ENCODE measurements at places on chromosomes 7 and 10.
A peak's percentile ranks its signal among the peaks of the same experiment; 100 is the strongest.

- DNase-seq, result no peak
Observed at GRCh38 chr10:33760056-33760943, 425.8 kb upstream of the NRP1 start.

GRCh38 chr10:94591461-94592205, 46.0 kb downstream of the HELLS start:
- DNase-seq, result no peak

DNA sequence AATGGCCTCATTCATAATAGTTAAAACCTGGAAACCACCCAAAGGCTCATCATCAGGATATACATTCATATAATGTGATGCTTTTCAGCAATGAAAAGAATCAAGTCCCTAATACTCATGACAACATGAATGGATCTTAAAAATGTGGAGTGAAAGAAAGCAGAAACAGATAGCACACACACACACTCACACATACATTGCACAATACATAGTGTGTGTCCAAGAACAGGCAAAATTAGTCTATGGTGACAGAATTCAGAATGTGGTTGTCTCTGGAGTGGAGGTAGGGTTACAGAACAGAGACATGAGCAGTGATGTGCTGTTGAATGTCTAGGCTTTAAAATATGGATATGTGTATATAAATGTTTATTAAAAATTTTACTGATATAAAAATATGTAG, 419.9 kb upstream of the PCDH15 start:
- no peak for DNase-seq

DNA sequence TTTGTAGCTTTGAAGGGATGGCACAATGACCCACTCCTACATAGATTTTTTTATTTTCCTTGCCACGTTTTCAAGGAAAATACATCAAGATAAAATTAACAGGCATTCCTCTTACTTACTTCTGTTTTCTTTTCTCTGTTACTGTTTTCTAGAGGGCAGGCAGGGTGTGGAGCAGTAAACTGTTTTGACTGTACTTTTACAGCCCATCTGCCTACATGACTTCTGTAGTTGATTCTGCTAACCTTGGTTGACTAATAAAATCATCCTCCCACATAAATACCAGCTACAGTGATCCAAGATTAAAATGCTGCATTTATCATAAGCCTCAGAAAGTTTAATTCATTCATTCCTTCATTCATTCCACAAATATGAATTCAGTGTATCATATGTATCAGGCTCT, 158.5 kb downstream of the TRIL start:
- no peak for DNase-seq

GRCh38 chr10:94286901-94287300, 75.8 kb downstream of the NOC3L start:
- DNase-seq, result no peak

DNA sequence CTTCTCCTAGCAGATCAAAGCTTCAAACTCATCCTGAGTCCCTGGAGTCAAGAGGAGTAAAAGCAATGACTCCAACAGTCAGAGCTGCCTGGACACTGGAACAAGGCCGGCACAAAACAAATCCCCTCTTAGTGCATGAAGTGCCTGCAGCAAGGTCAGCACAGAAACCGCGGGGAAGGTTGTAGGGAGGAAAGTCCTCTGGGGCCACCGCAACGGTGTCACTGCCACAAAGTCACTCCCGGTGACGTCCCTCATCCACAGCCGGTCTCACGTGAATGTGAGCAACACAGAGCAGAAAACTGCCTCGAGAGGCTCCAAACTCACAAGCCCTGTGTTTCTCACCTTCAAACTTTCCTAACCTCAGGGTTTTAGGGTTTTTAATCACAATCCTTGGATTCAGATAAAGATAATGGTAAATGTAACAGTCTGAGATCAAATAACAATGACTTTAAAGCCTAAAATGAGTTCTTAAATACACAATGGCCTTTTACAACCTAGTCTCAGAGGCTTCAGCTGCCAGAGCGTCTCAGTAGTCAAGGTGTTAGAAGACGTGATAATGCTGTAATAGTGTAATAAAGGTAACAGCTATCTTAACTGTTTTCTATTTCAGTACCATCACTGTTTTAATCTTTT, 274.3 kb downstream of the ZMYND11 start:
- no peak for DNase-seq

DNA sequence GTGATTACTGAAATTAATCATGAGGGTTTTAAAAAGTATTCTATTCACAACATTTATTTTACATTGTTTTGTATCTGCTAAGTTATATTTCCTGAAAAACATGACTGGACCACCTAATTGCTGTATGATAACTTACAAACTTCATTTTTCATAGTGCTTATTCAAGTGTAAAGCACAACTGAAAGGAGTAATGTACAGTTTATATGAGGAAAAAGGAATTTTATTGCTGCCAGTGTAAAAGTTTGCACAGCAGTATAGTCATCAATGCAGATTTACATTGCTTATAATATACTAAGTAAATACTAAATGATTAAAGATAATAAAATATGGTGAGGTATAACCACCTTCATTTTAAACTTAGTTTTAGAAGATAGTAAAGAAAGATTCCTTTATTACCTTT, 4.0 kb downstream of the PTEN start:
- DNase-seq, result no peak

DNA sequence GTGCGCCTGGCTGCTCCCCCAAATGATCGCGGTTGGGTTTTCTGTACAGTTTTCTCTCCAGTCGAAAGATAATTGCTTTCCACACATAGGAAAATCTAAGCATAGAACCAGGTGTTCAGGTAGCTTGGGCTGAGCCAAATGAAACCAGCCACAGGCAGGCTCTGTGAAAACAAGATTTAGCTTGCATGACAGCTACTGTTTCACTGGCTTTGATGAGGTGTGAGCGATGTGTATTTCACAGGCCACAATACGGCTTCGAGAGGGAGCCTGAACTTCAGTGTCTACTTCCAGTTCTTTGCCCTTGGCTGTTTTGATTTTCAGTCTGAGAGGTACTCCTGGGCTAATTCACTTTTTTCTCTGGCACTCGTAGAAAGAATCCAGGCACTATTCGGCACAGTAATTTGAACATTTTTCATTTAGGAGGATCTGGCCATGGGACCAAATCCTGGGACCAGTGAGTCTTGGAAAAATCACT, 110.5 kb downstream of the JCAD start:
- DNase-seq, result no peak

DNA sequence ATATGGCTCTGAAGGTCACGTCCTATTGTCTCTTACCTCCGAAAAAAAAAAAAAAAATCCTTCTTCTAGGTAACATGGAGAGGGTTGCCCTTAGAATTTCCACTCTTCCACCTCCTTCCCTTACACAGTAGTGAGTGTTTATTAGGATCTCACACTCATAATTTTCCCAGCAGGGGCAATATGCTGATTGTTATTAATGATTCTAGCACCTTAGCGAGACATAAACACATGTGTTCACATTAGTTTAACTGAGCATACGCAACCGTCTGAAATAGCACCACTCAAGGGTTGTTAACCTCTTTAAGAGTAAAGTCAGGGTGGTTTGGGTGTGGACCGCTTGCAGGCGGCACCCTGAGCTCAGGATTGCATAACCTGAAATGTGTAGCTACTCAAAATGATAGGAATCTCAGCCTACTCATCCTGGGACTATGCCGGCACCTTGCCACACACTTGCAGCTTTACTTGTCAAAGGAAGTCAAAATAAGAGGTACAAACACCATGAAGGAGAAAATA, 52.2 kb downstream of the CPEB3 start:
- DNase-seq, result no peak

DNA sequence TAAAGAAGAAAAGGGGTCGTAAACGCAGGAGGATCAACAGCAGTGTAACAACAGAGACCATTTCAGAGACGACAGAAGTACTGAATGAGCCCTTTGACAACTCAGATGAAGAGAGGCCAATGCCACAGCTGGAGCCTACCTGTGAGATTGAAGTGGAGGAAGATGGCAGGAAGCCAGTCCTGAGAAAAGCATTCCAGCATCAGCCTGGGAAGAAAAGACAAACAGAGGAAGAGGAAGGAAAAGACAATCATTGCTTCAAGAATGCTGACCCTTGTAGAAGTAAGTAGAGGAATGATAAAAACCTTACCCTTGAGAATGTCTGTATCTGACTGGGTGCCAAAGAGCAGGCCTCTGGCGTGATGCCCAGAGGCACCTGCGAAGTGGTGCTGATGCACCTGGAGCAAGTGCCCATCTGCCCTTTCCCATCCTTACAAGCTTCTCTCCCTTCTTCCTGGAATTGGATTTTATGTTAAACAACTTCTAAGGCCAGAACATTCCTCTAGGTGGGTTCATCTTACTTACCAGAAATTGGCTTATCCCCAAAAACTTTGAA, 86.4 kb upstream of the SAMD8 start:
- no peak for DNase-seq

GRCh38 chr7:3722396-3722922, 421.4 kb downstream of the SDK1 start:
- no peak for DNase-seq

DNA sequence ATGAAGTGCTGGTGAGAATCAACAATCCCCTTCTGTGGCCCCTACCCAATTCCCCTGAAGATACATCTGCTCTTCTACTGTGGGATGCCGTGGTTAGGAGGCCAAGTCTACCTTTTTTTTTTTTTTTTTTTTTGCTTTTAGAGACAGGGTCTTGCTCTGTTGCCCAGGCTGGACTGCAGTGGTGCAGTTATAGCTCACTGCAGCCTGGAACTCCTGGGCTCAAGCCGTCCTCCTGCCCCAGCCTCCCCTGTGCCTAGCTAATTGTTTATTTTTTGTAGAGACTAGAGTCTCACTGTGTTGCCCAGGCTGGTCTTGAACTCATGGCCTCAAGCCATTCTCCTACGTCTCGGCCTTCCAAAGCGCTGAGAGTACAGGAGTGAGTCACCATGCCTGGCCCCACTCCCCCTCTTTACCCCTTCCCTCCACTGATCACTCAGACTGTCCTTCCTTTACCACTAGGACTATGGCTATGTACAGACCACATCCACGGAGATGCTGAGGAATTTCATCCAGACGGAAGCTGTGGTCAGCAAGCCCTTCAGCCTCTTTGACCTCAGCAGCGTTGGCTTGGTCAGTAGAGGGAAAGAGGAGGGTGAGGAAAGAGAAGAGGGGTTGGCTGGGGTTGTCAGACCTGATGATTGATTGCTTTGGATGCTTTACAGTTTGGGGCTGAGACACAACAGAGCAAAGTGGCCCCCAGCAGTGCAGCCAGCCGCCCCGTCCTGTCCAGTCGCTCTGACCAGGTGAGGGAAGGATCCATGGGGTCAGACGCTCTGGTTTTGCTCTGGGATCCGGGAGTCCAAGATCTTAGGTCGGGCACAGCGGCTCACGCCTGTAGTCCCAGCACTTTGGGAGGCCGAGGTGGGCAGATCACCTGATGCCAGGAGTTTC, 1.8 kb downstream of the AP4M1 start:
- DNase-seq, result no peak

GRCh38 chr10:72503694-72504438, 122.0 kb downstream of the MICU1 start:
- DNase-seq, result no peak

- no peak for DNase-seq
Observed at GRCh38 chr10:34962866-34963265, 127.3 kb downstream of the CUL2 start.

- DNase-seq, result no peak
Observed at GRCh38 chr10:30294476-30295240, 54.4 kb downstream of the MTPAP start.

DNA sequence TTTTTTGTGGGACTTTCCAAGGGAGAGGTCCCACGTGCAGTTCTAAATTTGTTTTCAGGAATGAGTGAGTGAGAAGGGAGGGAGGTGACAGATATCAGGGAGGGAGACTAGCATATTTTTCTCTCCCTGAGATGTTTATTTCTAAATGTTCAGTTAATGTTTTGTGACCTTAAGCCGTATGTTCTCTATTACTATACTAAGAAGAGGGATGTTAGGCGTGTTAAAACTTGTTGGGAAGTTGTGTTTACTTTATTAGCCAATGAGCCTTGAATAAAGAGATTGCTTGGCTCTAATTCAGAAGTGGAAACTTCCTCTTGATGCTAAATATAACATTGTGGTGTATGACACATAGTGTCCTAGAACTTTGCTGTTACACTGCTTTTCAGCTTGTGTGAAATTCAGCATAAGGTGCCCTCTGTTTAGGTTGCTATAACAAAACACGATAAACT, 37.3 kb downstream of the DNAH11 start:
- no peak for DNase-seq

- no peak for DNase-seq
Observed at GRCh38 chr10:46528675-46529615, 27.5 kb downstream of the GPRIN2 start.

DNA sequence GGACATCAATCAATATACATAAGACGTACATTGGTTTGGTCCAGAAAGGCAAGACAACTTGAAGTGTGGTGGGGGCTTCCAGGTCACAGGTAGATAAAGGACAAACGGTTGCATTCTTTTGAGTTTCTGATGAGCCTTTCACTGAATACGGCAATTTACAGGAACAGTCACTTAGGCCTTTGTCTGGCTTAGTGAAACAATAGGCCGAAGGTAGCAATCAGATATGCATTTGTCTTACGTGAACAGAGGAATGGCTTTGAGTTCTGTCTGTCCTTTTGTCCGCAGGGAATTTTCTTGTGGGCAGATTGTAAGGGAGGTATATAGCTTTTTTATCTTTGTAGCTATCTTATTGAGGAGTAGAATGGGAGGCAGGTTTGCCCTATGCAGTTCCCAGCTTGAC, 10.8 kb upstream of the STN1 start:
- DNase-seq, result no peak

DNA sequence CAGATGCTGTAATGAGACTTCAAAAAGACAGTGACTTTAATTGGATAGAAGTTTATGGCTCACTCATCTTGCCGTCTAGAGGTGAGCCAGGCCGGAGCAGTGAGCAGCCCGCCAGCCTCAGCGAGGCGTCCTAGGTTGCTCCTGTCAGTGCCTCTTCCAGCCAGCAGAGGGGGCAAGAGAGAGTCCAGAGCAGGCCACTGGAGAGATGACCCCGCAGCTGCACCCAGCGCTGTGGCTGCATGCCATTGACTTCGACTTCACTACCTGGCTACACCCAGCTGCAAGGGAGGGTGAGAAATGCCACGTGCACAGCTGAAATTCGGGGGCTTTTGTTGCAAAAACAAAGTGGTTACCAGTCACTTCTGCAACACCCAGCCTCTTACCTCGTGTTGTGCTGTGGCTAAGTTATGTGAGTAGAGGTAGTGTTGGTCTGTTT, 26.5 kb downstream of the NUB1 start:
- peak; percentile 63 for DNase-seq

DNA sequence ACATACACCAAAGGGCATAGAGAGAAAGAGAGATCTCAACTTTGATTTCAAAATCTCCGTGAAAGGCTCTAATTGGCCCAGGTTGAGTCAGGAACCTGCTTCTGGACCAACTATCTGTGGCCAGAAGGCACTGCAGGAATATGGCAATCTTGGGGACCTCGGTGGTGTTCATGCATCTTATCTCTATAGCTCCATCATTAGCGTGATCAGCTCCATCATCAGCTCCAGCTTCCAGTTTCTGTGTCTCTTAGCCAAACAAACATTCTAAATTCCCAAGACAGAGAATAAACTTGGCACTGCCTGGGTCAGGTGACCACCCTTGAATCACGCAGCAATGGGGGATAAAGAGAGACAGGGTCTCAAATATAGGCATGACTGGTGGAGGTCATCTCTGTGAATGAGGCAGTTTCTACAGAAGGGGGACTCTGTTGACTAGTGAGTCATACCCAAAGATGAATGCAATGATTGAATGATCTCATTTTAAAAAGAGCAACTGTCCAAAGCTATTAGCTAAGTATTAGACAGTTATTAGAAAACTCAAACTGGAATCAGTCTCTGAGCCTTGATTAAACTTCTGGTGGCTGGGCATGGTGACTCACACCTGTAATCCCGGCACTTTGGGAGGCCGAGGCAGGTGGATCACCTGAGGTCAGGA, 5.4 kb upstream of the NRF1 start:
- no peak for DNase-seq
